ENCODE measurements at places on chromosomes 4 and X.

DNA sequence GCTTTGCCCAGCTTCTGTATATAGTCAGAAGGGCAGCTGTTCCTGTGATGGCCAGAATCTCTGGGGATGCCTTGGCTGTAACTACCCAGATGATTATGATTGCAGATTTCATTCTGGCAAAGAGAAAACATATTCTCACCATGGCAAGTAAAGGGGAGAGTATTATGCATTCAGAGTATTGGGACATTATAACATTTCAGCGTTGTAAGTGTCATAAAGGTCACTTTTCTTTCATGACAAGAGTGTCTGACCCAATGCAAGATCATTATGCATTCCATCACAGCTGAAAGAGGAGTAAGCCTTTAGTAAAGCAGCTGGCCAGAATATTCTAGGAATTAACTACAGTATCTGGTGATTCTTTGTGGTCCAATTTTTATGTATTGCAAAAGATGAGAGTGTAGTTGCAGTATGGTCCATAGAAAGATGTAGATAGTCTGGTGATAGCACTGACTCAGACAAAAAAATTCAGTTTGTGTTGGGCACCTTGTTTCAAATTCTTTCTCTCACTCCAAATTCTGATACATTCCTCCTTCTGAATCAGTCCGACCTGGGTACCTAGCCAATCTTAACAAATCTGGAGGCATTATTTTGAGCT is 2366.3 kb downstream of the PCDH7 start:
- no peak for DNase-seq

GRCh38 chr4:98352940-98353339 is 91.8 kb downstream of the RAP1GDS1 start:
- DNase-seq: no peak

DNA sequence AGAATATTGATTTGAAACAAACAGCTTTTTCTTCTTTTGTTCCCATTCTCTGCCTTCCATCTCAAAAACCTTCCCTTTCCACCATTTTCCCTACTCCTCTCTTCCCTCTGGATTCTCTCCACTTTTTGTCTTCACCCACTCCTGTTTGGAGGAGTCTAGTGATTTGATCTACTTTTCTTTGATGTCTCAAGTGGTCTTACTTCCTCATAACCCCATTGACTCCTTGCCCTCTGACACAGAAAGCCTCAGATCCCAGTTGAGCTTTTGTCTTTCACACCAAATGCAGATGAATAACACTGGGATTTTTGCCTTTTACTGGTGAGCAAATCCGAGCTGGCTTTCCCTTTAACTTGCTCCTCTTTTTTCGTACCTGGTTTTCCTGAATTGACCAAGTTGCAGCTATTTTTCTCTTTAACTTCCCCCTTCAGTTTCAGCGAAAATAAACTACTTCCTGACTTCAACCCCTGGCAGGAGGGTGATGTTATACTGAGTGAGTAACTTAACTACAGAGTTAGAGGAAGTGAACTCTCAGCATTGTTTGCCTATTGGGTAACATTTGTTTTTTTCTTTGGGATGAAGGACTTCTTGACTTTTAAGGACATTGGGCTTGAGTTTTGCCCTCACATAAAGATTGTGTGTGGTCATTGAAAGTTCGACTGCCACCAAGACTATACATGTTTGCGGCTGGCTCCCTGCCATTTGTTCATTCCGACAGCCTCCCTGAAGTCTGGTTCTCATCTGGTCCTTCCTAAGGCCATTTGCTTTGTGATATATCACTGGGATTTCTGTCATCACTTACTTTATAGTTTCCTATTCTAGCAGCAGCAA is 392.8 kb upstream of the NR3C2 start:
- DNase-seq: no peak

DNA sequence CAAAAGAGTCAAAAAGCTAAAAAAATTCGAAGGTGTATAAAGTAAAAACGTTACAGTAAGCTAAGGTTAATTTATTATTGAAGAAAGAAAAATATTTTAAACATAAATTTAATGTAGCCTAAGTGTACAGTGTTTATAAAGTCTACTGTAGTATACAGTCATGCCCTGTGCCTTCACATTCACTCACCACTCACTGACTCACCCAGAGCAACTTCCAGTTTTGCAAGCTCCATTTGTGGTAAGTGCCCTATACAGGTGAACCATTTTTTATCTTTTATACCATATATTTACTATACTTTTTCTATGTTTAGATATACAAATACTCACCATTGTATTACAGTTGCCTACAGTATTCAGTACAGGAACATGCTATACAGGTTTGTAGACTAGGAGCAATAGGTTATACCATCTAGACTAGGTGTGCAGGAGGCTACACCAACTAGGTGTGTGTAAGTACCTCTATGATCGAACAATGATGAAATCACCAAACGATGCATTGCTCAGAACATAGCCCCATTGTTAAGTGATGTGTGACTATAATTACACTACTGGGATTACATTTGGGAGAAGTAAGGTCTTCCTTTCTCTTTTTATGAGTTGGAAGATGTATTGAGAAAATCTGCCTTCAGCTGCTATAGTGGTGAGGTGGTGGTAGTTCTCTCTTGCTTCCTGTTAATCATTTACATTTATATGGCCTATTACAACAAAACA is 27.2 kb downstream of the TMSB4X start:
- no peak for DNase-seq

DNA sequence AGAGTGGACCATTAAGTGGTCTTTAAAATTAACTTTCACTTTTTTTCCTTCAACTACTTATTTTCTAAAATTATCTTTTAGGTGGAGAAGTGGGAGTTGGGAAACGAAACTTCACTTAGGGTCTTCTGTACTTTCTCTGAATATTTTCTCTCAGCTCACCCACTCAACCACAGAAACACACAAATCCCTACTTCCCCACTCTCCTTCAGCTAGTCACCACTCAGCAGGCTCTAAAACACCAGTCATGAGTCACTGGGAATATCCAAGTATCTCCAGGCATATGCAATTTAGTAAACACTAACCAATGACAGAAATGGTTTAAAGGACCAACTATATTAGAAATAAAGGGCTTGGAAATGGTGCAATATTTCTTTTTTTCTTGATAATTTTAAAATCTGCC is 153.0 kb upstream of the RPS6KA6 start:
- DNase-seq: no peak

DNA sequence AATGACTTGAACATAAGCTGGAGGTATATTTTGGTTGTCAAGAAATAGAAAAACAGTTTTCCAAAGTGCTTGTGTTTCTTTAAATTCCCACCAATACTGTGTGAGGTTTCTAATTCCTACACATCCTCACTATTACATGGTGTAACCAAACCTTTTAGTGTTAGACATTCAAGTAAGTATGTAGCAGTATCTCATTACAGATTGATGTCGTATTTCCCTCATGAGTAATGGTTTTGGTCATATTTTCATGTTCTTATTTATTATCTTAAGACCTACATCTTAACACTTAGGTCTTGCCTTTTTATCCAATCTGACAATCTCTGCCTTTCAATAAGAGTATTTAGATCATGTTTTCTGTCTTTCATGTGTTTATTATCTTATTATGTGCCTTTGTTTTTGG is 253.7 kb upstream of the ANXA10 start:
- DNase-seq: no peak
